ENCODE measurements at places on chromosomes 1 and 21.

DNA sequence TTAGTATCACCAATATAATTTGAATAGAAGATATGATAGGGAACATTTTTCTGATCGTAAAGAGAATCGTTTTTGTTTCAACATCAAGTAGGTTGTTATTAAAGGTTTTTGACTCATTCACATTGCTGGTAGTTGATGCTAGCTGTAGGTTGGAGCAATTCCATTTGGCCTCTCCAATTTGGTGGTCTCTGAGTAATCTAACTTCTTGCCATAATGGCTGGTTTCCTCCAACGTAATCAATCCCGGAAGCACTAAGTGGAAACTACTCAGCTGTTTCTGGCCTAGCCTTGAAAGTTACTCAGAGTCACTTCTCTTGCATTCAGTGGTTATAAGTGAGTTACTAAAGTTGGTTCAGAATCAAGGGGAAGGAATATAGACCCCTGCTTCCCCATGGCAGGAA is 26.0 kb downstream of the RCOR3 start:
- DNase-seq: no peak

DNA sequence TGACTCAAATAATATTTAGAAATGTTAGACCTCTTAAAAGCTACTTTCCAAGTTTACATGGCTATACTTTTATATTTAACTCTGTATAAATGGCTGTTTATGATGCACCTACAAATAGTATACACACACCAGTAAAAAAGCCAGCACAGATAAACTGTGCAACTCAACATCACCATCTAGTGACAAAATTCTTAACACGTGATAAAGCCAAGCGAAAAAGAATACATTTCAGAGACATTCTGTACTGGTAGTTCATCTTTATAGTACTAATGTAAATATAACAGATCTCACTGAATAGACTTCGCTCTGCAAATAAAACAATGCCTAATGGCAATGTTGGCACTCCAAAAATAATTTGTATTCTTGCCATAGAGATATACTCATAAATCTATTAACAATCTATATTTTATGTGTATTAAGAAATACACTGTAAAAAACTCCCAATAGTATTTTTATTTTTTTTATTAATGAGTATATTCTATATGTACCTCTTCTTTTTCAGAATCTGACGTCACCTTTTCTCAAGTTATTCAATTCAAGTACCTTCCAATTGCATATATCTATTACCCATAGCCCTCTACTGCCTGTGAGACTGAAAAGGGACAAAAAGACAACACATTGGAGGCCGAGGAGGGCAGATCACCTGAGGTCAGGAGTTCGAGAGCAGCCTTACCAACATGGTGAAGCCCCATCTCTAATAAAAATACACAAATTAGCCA is 100.2 kb downstream of the DPYD start:
- no peak for DNase-seq

- DNase-seq: no peak
Measured at GRCh38 chr1:51961954-51962353, 28.5 kb downstream of the RAB3B start.

- DNase-seq: no peak
Measured at GRCh38 chr1:199020904-199021303, 382.1 kb downstream of the PTPRC start.

GRCh38 chr1:98827041-98827440 is 165.5 kb downstream of the SNX7 start:
- DNase-seq: no peak

DNA sequence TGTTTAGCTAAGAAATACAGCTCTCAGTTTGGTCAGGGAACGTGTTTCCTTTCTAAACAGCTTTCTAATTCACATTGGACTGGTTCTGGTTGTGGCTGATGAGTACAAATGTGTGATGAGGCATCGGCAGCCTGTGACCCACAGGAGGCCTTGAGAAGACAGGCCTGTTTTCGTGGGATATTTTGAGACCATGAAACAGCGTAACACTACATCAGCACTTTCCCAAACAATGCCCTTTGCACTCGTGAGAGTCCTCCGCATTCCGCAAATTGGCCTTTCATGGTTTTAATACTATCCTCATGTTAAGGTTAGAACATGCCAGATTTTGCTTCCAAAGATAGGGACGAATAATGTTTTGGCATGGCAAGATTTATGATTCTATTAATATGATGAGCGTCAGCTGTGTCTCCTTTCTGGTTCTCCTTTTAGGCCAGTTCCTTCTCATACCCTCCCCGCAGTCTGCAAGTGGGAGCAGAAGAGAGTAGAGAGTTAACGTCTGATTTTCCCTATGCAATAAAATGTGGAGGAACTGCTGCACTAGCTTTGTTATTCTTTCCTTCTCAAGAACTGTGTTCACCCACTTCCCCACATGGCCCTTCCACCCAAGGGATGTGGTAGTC is 84.3 kb upstream of the L1TD1 start:
- DNase-seq: no peak

DNA sequence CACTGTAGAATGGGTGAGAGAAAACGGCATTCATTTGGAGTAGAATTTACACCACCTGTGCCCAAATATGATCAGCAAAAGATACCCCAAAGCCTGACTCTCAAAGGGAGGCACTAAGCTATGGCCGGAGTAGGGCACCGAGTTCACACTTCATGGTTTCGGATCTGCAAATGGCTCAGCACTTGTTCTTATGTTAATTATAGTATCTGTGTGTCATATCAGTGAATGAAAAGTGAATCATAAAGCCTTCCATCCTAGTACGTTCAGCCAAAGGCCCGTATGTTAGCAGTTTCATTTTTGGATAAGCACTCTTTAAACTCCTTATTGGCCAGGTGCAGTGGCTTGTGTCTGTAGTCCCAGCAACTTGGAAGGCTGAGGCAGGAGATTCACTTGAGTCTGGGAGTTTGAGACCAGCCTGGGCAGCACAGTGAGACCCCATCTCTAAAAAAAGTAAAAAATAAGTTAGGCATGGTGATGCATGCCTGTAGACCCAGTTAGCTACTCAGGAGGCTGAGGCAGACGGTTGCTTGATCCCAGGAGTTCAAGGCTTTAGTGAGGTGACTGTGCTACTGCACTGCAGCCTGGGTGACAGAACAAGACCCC is 4.9 kb upstream of the CORT start:
- DNase-seq: no peak

- DNase-seq: no peak
Measured at GRCh38 chr1:70071601-70072000, 133.8 kb downstream of the LRRC40 start.

- DNase-seq: no peak
Measured at GRCh38 chr1:1602968-1603506, 3.1 kb upstream of the FNDC10 start.

DNA sequence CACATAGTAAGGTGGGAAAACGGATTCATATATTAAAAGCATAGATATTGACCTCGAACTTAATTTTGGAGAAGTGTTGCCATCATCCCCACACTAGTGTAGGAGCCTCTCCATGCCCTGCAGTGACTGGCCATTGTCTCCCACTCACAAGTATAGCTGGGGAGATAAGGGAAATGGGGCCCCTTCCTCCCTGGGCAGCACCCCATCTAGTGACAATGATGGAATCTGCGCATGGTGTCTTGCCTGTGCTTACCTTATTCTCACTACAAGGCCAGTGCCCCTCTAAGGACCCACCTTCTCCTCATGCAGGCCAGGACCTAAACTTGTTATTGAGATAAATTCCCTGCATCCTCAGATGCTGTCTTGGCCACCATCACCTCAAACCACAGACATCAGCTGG is 374.9 kb downstream of the NTNG1 start:
- no peak for DNase-seq

DNA sequence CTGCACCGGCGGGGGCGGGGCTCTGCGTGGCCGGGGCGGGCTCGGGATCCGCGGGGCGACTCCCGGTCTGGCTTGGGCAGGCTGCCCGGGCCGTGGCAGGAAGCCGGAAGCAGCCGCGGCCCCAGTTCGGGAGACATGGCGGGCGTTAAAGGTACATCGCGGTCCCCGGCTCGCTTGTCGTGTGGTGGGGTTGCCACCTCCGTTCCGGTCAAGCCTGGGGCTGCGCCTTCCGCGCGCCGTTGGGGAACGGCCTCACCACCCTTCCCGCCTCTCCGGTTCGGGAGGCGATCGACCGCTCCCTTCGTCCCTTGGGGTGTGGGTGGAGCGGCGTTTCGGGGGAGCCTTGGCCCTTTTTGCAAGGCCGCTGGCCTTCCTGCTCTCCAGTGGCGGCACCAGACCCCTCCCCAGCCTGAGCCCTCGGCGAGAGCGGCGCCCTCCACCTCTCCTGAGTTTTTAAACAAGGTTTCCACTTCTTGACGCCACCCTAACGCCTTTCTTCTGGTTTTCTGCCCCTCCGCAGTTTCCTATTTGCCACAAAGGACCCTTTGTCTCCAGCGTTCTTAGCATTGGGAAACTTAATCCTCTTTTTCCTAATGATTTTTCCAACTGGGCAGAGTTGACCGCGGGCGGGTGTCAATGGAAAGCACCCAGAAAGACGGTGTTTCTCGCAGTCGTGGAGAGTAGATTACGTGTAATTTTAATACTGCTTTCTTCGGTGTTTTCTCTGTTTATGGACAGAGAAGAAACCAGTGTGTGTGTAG is at the start of the genes LEPR and LEPROT:
LEPR (plus strand) TSS at position 79 of the 761 bp plus-strand sequence. CDS start 144,898 bp downstream, outside the sequence.
LEPROT (plus strand) TSS at position 79 of the 761 bp plus-strand sequence; CDS start at position 136, 57 bp downstream.
- DNase-seq: no peak

- no peak for DNase-seq
Measured at GRCh38 chr1:244155661-244156060, 104.6 kb downstream of the ZBTB18 start.

GRCh38 chr1:113242481-113242880 is 147.8 kb upstream of the MAGI3 start:
- DNase-seq: no peak

GRCh38 chr21:40496116-40496515 is 350.8 kb downstream of the DSCAM start:
- no peak for DNase-seq

DNA sequence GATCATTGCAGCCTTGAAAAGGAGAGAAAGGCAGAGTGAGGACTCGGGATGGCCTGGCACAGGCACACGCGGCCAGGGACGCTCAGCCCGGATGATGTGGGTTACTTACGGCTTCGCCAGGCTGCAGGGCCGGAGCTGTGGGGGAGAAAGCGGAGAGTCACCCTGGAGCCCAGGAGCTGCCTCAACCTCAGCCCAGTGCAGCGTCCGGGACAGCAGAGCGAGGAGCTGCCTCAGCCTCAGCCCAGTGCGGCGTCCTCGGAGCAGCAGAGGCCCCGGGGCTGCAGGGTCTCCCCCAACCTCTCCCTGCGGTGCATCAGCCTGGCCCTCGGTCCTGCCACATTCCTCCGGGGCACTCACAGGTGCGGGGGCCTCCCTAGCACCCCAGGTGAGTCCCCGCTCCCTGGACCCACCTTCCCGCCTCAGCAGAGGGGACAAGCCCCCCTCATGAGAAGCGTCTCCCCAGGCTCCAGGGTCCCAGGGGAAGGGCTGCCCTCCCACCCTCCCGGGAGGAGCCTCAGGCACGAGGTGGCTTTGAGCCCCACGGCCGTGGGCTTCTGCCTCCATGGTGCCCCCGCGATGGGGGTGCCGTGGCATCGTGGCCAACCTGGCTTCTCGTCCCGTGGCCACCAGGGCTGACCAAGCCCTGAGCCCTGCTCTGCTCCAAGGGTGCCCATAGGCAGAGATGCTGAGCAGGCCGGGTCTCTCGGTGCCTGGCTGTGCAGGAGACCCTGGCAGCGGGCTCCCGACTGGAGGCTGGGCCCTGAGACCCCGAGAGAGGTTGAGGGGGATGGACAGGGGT is 10.5 kb upstream of the RNF223 start:
- DNase-seq: peak; percentile 26

- no peak for DNase-seq
Measured at GRCh38 chr1:100862591-100862990, 32.1 kb downstream of the EXTL2 start.

GRCh38 chr1:68917456-68917855 is 420.6 kb upstream of the DEPDC1 start:
- no peak for DNase-seq

DNA sequence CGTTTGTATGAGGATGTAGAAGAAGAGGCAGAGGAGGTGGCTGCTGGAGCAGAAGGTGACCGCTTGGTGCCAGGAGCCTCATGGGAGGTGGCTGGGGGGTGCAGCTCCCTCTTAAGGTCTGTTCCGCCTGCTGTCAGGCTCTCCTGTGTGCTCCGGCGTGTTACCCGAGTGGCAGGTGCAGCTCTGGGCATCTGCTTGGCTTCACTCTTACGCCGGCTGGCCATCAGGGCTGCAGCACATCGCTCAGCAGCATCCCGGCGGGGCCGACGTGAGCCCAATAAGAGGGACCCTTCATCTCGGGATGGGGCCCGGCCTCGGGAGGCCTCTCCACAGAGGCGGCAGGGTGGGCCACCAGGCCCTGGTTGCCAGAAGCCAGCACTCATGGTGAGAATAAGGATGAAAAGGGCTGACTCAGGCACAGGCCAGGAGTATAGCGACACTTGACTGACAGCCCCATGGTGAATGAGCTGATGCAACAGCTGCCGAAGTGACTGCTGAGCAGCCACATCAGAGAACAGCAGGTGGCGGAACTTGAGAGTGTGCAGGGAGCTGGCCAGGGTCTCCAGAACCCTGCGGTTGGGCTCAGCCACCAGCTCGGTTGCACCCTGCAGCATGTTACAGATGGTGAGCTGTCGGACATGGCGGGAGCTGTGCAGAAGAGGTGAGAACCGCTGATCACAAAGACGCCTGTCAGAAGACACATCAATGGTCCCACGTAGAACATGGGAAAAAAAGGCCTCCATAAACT is 17.5 kb downstream of the LRRC41 start:
- DNase-seq: no peak

DNA sequence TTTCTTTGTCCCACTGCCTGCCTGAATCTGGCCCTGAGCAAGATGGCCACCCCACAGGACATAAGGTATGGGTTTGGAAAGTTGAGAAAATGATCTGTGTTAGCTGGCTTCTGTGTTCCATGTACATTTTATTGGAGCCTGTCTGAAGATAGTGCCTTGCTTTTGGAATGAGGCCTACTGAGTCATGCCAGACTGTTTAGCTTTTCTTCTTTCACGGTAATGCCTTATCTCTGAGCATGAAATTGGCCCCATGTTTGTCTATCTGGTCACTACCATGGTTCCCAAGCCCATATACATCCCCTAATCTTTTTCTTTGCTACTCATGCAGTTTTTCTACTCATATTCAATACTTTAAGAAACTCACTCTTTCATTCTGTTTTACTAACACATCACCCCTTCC is 85.1 kb upstream of the LMO4 start:
- no peak for DNase-seq

DNA sequence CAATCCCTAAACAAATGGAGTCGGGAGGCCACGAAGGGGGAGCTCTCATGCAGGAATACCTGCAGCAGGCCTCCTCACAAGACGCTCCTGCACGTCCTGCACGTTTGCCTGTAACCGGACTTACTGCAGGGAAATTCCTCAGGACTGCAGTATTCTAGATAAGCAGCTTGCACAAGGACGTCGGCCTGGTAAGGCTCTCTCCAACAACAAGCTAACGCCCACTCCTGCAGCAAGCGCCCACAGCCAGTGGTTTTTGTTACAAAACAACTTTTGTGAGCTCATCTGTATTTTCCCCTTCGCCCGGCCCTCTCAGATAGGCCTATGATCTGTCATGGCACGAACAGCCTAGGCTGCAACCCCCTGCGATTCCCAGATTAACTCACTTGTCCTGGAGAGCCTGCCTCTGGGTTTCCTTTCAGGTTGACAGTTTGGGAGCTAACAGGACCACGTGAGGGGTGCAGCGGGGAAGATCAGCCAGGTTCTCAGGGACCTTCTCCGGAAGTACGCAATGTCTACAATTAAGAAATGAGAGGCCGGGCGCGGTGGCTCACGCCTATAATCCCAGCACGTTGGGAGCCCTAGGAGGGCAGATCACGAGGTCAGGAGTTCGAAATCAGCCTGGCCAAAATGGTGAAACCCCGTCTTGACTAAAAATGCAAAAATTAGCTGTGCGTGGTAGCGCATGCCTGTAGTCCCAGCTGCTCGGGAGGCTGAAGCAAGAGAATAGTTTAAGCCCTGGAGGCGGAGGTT is 921 bp upstream of the MIB2 start:
- peak; percentile 48 for DNase-seq

- no peak for DNase-seq
Measured at GRCh38 chr1:23376890-23377811, 7.5 kb upstream of the ZNF436 start.

Data from D341Med (cell line).